T-helper 2 cell (primary cell): ENCODE measurements at places on chromosomes 1 and 21.
A peak's percentile ranks its signal among the peaks of the same experiment; 100 is the strongest.

GRCh38 chr21:46149205-46149901 is 6.0 kb downstream of the FTCD start:
- no peak for DNase-seq

GRCh38 chr1:210743038-210743437 is 390.9 kb downstream of the KCNH1 start:
- DNase-seq, result no peak

GRCh38 chr1:8955406-8955805 is 9.7 kb downstream of the CA6 start:
- DNase-seq, result no peak

DNA sequence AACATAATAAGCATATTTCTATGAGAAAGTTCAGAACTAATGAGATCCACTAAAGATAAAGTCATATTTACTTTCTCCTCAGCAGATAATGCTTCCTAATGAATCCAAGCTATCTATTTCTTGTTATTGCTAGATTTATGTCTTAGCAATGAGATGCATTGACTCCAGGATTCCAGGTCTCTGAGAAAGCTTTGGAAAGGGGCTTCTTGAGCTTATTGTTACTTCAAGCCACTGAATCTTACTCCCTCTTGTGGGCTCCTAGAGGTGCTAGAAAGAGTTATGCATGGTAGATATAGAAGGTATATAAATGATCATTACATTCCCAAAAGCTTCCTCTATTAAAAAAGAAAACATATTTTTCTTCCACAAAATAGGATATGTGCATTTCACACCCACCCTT is 246.4 kb upstream of the ADAMTS5 start:
- no peak for DNase-seq

DNA sequence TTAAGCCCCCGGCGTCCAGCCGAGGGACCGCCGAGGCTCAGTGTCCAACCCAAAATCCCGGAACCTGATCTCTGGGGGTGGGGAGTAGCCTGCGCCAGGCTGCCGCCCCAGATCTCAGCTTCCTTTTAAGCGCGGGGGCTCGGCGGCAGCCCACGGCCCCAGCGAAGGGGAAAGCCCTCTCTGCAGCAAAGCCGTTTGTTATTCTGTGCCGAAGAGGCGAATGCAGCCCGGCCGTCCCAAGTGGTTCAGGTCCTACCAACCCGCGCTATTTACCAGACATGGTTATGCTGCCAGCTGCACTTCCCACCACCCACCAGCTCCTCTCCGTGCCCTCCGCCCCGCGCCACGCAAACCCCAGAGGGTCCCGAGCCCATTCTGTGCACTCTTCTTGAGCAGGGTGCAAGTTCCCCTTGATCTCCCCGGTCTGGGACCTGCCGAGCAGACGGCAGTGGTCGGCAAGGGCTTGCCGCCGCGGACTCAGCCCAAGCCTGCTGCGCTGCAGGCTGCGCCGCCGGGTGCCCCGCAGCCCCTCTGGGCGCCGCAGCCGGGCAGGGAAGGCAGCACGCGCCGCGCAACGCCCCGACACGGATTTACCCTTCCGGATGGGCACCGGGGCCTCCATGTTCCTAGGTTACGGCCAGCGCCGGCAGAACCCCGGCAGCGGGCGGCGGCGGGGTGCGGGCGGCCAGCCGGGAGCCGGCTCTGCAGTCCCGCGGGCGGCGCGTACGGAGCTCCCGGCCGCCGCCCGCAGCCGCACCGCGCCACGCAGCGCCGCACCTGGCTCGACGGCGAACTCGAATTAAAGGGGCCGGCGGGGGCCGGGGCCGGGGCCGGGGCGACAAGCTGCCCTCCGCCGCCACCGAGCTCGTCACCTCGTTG is 738 bp upstream of the KCNA2 start:
- no peak for DNase-seq

GRCh38 chr21:36510911-36511310 is 31.0 kb upstream of the CLDN14 start:
- DNase-seq, result no peak

DNA sequence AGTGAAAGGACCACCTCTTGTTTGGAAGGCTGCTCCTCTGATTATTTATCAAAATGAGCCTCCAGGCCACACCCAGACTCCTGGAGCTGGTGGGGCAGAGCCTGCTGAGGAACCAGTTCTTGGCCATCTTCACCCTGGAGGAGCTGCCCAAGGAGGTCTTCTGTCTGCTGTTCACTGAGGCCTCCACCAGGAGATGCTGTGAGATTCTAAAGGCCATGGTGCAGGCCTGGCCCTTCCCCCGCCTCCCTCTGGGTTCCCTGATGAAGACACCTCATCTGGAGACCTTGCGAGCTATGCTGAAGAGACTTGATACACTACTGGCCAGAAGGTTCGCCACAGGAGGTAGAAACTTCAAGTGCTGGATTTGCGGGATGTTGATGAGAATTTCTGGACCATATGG is 61.7 kb upstream of the GJA8 start:
- no peak for DNase-seq

- peak; percentile 45 for DNase-seq
Observed at GRCh38 chr1:15740924-15741850, 1.1 kb upstream of the TMEM82 start.

GRCh38 chr1:3857791-3858129 is 484 bp downstream of the DFFB start:
- no peak for DNase-seq

DNA sequence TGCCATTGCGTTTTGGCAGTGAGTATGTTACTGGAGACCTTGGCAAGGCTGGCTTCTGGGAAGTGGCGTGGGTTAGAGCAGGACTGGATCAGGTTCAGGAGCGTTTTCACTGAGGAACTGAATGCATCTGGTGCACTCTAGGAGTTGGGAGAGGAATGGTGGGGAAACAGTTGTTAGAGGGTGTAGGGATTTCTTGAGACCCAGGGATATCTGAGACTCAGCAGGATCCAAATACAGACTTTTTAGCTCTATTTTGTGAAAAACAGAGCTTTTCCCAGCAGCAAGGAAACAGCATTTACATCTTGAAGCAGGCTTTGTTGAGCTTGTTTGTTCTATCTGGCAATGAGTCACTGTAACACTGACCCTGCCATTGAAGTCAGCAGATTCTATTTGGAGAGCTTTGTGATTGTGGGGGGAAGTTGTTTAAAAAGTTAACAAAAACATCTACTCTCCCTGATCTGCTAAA is 56.9 kb upstream of the NRIP1 start:
- DNase-seq, result no peak
